Fibroblast of pulmonary artery (primary cell): ENCODE measurements at places on chromosomes 4 and X.

DNA sequence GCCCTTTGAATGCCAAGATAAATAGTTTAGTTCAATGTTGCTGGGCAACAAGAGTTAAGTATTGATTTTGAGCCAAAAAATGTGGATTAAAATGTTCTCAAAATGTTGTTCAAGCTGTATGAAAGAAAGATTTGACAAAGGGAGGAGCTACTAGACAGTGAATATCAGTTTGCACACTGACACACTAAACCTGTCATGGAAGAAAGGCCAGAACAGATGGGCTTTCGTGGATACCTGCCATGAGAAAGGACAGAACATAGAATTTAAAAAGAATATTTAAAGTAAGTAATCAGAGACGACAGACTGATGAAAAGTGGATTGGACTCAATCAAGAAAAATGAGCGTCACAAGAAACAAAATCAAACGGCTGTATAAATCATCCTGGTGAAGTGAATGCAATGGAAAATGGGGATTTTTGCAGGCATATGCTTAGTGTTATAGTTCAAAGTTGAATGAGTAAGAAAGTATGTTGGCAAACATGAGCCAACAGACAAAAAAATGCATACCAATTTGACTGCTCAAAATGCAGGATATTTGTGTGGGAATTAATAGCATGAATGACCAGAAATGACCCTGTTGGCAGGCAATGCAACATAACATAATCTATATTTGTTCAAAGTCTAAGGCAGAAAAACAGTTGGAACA, 7.4 kb downstream of the PCDH18 start:
- DNase-seq = peak; percentile 44

DNA sequence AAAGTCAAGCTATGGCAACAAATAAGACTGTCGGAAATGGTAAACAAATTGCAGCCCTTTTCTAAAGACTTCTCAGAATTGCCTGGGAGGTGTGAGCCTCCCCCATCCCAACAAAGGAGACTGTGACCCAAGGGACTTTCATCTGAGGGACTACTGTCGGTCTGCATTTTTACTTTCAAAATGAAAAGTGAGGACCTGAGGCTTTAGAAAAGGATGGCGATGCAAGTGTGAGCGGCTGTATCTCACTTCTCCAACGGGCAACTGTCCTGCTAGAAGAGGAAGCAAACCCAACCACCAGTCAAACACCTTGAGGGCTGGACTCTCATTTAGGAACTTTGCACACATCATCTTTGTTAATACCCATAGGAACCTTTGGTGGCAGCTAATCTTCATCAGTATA, 62.6 kb upstream of the CLNK start:
- DNase-seq = no peak

DNA sequence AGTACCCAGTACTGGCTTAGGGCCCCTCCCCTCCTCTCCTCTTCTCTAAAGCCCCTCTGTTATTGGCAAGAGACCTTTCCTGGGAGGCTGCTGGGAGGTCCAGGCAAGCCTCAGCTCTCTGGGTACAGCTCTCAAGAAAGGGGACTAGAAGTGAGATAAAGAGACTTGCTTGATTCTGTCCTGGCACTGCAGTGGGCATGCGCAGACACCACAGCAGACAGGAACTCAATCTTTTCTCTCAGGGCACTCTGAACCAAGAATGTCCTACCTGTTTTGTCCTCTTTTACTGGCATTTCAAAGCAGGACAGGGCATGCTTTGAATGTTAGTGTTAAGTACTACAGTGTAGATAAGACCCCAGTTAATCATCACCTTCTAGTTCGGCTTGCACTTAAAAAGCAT, 74.9 kb downstream of the NYX start:
- no peak for DNase-seq

- DNase-seq = no peak
Observed at GRCh38 chr4:6365545-6366086, 96.0 kb downstream of the WFS1 start.

GRCh38 chr4:3712936-3713335, 53.2 kb upstream of the ADRA2C start:
- no peak for DNase-seq

DNA sequence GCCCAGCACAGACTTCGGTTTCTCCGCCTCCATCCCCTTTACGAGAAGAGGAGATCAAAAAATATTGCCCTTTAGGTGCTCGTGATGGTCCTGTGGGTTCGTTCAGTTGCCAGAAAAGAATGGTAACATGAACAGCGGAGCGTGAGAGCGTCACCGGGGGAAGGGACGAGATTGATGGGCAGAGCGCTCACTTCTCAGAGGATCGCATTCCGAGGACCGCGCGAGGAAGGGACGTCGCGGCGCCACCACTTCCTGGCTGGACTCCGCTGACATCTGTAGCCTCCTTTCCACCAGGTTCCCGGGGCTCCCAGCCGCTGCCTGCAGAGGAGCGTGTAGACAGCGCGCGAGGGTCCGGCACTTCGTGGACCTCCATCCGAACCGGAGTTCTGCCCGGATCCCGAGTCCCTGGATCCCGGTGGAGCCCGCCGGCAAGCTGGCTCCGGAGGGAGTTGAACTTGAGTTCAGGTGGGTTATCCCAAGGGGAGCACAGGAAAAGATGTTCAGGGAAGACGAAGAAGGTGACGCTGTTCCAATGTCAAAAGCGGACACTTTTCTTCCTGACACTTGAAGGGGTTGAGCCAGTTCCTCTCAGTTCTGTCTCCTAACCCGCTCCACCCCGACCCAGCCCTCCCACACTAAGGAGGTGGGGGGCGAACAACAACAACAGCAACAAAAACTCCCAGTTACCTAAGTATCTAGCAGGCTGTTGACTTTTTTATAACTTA, 484 bp downstream of the GALNTL6 start:
- DNase-seq = peak; percentile 3

GRCh38 chr4:158179465-158179864, 6.6 kb upstream of the GASK1B start:
- DNase-seq = no peak

DNA sequence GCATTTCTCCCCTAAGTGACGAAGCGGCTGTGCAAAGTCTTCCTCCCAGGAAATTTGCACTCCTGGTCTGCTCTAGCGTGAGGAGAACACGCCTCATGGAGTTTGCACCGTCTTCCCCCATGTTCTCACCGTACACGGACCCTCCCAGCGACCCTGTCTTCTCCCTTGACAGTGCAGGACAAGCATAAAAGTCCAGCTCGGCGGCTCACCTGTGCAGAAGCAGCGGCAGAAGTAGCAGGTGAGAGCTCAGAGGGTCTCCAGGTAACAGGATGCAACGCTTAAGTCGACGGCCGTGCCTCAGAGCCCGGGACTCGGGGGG, 314 bp downstream of the P2RY8 start:
- DNase-seq = no peak

- no peak for DNase-seq
Observed at GRCh38 chrX:11187001-11187400, 75.9 kb downstream of the HCCS start.

- no peak for DNase-seq
Observed at GRCh38 chr4:56212774-56213173, 174.5 kb downstream of the AASDH start.

GRCh38 chr4:5040856-5041620, 10.2 kb upstream of the STK32B start:
- no peak for DNase-seq

GRCh38 chr4:115361781-115362180, 248.4 kb upstream of the NDST4 start:
- DNase-seq = no peak
